ENCODE measurements at places on chromosomes 3 and 15.
A peak's percentile ranks its signal among the peaks of the same experiment; 100 is the strongest.

- DNase-seq: no peak
Measured at GRCh38 chr3:184338511-184338945, 1.1 kb downstream of the FAM131A start.

GRCh38 chr3:72088486-72089025 is 303.6 kb upstream of the PROK2 start:
- no peak for DNase-seq

DNA sequence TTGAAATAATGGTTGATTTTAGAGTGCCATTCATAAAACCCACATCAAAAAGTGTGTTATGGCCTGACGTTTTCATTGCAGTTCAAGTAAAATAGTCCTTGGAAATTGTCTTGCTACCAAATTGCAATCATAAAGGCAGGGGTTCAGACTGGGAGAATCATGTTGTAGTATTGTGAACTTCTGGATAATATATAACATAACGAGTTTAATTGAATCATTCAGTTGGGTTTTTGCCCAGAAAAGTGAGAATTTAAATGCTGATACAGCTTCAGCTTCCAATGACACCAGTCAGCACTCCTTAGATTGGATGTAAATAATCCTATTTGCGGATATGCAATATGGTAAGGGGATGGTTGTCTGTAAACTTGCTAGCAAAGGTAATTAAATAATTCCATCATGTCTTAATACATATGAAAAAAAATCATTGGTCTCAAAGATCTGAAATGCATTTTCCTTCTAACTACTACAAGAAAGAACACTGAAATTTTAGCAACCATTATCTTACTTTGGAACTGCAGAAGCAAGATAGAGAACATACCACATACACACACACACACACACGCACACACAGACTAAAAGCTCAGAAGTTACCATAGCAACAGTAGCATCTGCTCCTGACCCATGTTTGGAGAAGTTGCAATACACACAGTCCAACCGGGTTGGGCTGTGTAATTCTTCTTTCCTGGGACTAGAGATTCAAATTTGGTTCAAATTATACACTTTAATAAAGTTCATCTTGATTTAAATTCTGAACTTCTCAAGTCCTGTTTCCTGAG is 686.2 kb upstream of the NR2F2 start:
- no peak for DNase-seq

DNA sequence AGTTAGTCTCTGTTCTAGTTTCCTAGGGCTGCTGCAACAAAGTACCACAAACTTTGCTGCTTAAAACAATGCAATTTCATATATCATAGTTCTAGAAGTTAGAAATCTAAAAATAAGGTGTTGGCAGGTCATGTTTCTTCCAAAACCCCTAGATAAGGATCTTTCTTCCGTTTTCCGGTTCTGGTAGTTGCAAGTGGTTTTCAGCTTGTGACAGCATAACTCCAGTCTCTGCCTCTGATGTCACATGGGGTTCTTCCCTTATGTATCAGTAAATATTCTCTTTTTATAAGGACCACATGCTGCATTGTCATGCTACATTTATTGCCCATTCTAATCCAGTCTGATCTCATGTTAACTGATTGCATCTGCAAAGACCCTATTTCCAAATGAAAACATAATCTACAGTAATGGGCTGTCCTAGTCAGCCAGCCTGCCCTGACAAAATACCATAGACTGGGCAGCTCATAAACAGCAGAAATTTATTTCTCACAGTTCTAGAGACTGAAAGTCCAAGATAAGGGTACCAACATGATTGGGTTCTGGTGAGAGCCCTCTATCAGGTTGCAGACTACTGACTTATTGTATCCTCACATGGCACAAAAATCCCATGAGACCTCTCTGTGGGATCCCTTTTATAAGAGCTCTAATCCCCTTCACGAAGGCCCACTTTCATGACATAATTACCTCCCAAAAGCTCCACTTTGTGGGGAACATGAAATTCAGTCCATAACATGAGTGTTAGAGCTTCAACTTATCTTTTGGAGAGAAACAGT is 642.0 kb upstream of the NAALADL2 start:
- no peak for DNase-seq

GRCh38 chr3:190265126-190265525 is 57.1 kb downstream of the CLDN1 start:
- no peak for DNase-seq

DNA sequence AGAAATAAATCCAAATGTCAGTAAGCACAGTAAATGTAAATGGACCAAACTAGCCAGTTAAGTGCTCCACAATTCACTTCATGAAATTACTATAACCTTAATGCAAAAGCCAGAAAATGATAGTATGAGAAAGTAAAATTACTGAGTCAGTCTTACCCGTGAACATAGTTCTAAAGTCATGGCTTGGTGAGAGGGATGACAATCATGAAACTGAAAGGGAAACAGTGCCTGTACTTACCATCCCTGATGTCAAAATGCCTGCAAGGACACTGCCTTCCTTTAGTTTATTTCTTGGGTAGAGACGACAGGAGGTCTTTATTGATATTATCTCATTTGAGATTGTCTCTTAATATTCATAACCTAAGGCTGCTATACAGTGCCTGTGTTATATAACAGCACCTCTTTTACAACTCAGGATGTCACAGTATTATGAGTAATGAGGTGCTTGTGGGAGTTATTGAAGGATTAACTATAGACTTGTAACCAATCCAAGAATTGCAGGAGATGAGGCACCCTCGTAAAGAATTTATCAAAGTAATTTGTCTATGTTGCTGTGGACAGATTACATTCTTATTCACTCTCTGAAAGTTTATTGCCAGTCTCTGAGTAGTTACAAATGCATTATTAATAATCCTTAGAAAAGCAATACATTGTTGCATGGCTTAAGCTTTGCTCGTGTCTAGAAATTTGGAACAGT is 142.9 kb upstream of the BFSP2 start:
- DNase-seq: peak; percentile 17

DNA sequence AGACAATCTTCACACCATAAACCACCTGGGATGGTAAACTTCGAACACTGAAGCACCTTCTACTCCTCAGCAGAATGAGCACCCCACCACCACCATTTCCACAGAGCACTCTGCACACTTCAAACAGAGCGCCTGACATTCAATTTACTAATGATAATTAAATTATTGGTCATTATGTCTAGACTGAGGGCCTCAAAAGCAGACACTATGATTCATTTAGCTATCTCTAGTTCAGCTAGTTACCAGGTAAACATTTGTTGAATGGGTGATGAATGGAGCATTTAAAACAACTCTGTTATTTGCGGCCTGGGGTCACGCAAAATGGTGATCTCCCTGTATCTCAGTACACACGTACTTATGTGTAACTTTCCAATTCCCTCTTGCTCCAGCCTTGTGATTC is 40.9 kb downstream of the ACAP2 start:
- no peak for DNase-seq

DNA sequence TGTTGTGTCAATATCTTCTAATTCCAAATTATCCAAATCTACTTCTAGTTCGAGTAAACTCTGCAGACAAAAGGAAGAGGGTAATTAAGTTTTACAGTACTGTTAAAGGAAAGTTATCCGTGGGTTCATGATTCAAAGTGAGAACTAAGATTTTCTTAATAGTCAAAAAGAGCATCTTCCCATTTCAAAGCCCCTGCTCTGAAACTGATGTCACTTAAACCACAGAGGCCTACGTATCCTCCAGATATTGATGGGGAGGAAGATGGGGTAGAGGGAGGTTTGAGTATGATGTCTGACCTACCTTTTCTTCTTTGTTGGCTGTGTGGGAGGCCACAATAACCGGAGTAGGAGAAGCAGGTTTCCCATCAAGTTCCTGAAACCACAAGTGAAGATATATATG is 14.1 kb downstream of the MRPS22 start:
- DNase-seq: no peak

GRCh38 chr15:100810229-100810628 is 69.4 kb upstream of the ALDH1A3 start:
- no peak for DNase-seq

DNA sequence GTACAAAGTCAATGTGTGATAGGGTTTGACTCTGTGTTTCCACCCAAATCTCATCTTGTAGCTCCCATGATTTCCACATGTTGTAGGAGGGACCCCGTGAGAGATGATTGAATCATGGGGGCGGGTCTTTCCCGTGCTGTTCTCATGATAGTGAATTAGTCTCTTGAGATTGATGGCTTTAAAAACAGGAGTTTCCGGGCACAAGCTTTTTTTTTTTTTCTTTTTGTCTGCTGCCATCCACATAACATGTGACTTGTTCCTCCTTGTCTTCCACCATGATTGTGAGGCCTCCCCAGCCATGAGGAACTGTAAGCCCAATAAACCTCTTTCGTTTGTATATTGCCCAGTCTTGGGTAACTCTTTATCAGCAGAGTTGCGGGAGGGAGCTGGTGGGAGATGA is 259.6 kb downstream of the TUSC7 start:
- DNase-seq: no peak

DNA sequence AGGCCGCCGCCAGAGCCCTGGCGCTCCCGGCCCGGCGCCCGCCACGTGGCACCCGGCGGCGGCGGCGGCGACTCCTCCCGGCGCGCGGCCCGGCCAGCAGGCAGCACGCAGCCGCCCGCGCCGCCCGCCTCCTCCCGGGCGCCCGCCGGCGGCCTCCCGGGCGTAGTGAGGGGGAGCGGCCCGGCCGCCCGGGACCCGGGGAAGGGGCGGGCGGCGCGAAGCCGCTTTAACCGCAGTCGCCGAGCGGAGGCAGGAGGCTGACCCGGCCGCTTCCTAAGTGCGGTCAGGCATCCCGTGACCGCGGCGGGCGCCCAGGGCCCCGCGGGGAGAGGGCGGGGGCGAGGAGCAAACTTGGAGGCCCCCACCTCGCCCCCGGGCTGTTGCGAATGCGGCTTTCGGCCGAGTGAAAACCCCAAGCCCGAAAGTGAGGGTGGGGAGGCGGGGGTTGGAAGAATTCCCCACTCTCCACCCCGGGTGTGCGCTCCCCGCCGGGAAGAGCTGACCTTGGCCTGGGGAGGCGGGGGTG is 1.7 kb upstream of the HES1 start:
- DNase-seq: peak; percentile 41

GRCh38 chr15:31339558-31339895 is 12.9 kb downstream of the KLF13 start:
- no peak for DNase-seq

DNA sequence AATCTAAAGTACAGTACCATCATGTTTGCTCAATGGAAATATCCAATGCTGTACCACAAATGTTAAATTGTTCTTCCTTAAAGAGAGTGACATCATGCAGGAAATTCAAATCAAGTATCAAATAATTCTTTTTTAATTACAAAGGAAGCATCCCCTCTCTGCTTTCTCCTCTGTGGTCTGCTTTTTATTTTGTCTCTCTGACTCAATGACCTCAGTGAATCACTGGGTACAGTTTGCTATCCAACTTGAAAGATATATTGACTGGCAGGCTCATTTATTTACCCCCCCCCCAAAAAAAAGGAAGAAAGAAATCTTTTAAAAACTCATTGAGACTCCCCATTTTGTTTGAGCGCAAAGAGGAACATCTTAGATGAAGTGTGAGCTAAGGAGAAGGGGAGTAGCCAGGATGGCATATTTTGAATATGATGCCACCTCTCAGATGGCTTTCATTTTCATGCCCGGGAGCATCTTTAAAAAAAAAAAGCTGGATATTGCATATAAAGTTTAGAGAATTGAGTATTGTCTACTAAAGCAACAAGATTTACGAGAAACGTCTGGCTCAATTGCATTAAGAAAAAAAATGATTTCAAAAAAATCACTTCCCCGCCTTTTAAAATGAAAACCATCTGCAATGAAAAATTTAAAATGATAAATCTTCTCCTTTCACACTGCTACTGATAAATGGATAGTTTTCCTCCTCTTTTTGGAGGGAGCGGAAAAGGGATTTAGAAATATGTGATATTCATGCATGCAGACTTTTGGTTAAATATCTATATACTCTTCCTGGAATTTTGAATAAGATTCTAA is 307.1 kb upstream of the DPH6 start:
- DNase-seq: no peak

DNA sequence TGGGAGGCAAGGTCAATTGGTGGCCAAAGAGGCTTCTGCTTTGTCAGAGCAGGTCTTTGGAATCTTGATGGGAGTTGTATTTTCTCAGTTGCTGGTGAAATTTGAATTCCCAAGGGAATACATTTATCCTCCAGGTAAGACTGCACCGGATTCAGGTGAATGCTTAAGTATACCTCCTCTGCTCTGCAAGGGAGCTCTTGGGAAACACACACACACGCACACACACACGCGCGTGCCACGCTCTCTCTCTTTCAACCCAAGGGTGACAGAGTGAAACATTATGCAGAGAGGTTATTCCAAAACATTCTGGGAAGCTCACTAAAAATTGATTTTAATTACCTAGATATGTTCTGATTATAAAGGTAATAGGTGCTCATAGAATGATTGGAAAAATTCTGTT is 33.7 kb downstream of the ST6GAL1 start:
- no peak for DNase-seq

GRCh38 chr15:24955531-24955921 is 739 bp downstream of the SNRPN start:
- DNase-seq: no peak

GRCh38 chr3:8239718-8240695 is 261.6 kb upstream of the LMCD1 start:
- DNase-seq: peak; percentile 70

GRCh38 chr3:178845420-178846118 is 226.0 kb downstream of the ZMAT3 start:
- DNase-seq: no peak

- DNase-seq: no peak
Measured at GRCh38 chr15:70758790-70759462, 4.4 kb downstream of the UACA start.

GRCh38 chr3:34218706-34219385 is 420.4 kb downstream of the PDCD6IP start:
- DNase-seq: no peak

GRCh38 chr3:117417411-117417810 is 707.8 kb downstream of the TUSC7 start:
- no peak for DNase-seq

- no peak for DNase-seq
Measured at GRCh38 chr3:55490276-55490913, 3.3 kb upstream of the WNT5A start.

DNA sequence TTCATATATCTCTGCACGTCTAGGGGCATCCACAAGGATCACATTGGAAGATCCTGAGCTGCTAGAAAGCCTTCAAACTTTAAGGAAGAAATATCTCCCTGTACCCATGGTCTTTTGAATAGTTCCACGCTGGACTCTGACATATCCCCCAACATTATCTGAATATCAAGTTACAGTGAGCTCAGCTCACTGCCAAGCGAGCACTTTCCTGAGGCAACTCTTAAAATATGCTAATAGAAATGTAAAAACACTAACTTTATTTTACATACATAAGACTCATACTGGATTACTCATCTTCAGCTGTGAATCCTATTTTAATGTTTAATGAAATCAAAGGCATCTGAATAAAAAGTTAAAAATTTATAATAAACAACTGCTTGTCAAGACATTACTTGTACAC is 420.2 kb upstream of the CCDC54 start:
- no peak for DNase-seq

DNA sequence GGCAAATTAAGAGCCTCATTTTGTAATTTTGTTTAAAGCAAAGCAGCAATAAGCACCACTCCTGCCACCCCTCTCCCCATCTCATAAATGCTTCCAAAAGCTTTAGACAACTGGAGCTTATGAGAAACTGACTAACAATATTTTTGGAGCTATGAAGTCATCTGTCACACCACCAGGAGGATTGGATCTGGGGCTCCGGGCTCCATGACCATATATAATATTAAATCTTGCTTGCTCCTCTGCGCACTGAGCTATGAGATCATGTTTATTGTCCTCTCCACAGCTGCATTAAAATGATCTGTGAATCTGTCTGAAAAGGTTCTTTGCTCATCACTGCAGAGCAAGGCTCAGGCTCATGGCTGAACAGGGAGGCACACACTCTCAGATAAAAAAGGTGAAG is 323.7 kb downstream of the ZNF621 start:
- DNase-seq: no peak

- no peak for DNase-seq
Measured at GRCh38 chr3:119395923-119396358, 67.5 kb downstream of the TMEM39A start.

Measured in RKO (cell line).